ENCODE measurements at places on chromosomes 7 and 10.

- DNase-seq: no peak
Measured at GRCh38 chr10:7788639-7789286, 786 bp downstream of the ATP5F1C start.

- DNase-seq: peak; percentile 29
Measured at GRCh38 chr10:19719284-19719683, 96.9 kb upstream of the PLXDC2 start.

DNA sequence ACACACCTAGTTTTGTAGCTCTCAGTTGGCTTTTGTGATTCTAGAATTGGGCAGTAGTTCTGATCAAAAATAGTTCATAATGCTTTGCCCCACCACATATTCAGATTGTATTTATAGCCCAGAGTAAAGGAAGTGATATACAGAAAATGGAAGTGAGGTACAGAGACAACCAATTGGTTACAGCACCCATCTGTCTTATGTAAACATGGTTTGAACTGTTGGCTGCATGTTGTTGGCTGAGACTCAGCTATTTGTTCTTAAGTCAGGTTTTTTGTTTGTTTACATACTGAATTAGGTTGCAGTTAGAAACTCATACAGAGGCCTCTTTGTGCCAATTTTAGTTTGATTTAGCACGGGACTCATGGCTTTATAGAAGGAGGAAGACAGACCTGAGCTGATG is 158.9 kb upstream of the GPR26 start:
- DNase-seq: no peak

- no peak for DNase-seq
Measured at GRCh38 chr7:23242321-23242720, 4.3 kb upstream of the GPNMB start.

GRCh38 chr10:12774204-12774894 is 227.2 kb downstream of the CCDC3 start:
- no peak for DNase-seq

GRCh38 chr10:34430685-34431084 is 384.4 kb downstream of the PARD3 start:
- no peak for DNase-seq

DNA sequence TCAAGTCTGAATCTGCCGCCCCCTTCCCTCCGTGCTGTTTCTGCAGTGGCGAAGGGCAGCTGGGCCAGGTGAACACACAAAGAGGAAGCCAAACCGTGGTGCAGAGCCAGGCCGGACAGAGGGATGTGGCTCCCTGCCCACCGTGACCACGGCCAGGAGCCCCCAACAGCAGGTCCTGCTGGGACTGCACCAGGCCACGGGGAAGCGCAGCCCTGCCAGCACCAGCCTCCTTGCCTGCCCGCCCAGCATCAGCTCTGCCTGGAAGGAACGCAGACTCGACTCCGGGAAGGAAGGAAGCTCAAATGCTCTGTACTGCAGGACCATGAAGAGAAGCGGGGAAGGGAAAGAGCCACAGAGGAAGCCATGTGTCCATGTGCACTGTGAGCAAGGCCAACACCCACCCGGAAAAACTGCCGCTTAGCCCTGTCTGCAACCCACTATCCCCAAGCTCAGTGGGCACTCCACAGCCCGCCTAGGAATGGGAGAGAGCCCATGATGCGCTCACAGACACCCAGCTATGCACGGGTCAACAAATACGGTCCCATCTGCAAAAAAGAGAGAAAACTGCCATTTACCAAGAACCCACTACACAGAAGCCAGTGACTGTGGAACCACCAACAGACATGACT is 19.0 kb downstream of the GPER1 start:
- no peak for DNase-seq

- no peak for DNase-seq
Measured at GRCh38 chr7:148898845-148899484, 14.9 kb upstream of the EZH2 start.

GRCh38 chr7:40659231-40659630 is 524.4 kb downstream of the SUGCT start:
- no peak for DNase-seq

All from AG09309 (cell line).